ENCODE measurements at places on chromosomes 4 and X.

GRCh38 chrX:124476562-124476961 lies 130.2 kb downstream of the SH2D1A start:
- DNase-seq, result no peak

DNA sequence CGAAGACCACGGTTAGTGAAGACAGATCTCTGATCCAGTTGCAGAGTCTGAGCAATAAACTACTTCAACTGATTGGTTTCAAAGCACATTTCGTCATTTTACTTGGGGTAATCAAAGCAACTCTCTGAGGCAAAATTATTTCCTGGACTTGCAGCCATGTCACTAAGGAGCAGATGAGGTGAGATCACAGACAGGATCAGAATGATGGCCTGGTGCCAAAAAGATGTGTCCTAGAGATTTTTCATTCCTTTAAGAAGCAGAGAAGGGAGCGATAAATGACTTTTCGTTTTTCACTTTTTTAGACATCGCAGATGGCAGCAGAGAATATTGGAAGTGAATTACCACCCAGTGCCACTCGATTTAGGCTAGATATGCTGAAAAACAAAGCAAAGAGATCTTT lies 83.9 kb downstream of the PTTG2 start:
- DNase-seq, result no peak

- DNase-seq, result no peak
These were observed 1040.7 kb downstream of the RAPGEF2 start for GRCh38 chr4:160143574-160143973.

GRCh38 chr4:59629348-59629747 lies 1570.8 kb upstream of the ADGRL3 start:
- DNase-seq, result no peak

DNA sequence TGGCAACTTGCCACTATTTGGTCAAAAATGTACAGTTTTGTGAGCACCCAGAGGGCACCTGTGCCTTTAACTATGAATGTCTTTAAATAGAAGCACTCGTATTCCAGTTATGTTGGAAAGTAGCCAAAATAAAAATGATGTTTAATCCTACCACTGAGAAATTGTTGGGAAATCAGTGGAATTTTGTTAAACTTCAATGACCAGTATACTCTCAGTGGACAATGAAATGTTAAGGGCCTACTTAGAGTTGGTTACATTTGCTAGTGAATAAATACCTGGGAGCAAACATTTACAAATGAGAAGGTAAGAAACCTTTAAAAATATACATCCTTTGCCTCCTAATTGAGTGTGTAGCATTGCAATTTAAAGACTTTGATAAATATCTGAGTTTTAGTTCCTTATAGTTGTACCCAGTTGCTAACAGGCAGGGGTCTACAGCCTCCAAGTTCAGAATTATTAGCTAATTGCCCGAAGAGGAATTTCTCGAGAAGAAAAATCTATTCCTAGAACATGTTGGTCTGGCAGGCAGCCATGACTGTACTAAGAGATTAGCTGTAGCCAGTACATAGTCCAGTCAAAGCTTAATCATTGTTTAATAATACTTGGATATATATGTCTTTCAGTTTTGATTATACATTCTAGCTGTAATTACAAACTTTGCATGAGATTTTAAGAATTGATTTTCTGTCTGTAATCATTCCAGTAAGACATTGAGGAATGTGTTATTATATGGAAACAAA lies 93.2 kb downstream of the IL1RAPL2 start:
- no peak for DNase-seq

- no peak for DNase-seq
These were observed 33.5 kb downstream of the PF4 start for GRCh38 chr4:73948291-73948690.

GRCh38 chr4:39451423-39452023 lies 7.2 kb downstream of the RPL9 start:
- no peak for DNase-seq

- no peak for DNase-seq
These were observed 4.4 kb upstream of the ADH1C start for GRCh38 chr4:99356992-99357391.

DNA sequence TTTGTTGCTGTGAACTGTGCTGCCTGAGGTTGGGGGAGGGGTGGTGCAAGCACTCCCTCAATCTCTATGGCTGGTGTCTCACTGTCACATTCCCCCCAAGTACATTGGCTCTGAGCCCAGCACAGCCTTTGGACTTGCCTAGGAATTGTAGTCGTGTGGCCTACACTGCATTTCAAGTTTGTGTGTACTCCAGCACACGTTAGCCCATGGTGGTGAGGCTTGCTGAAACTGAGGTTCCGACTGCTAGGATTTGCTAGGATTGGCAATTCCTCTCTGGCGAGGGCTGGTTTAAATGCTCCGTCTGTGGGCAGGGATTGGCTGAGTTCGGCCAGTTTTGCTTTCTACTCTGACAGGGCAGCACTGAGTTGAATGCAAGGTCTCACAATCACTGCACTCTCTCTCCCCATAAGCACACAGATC lies 121.7 kb upstream of the CXXC4 start:
- no peak for DNase-seq

DNA sequence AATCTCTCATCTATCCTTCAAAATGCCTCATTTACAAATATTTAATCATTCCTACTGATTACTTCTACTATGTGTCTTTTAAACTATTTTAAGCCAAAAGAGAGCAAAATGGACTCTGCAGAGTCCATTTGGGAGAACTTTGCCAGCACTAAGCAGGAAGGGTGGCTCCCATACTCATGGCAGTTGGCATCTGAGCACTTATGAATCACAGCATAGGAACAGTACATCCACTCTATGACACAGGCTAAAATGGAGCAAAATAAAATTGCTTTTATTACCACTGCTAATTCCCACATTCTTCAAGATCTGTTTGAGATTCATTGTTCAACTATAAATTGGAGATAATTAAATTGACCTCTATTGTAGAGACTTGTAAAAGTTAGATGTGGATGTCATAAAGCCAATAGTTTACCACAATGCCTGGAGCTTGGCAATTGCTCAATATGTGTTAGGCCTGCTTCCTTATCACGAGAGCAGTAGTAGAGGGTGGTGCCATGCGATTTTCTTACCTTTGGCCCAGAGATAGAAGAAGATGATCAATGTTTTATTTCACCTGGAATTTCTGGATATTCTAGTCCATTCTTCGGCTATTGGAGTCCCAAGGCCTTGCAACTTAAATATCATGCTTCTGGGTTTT lies 19.1 kb downstream of the HPGD start:
- no peak for DNase-seq

DNA sequence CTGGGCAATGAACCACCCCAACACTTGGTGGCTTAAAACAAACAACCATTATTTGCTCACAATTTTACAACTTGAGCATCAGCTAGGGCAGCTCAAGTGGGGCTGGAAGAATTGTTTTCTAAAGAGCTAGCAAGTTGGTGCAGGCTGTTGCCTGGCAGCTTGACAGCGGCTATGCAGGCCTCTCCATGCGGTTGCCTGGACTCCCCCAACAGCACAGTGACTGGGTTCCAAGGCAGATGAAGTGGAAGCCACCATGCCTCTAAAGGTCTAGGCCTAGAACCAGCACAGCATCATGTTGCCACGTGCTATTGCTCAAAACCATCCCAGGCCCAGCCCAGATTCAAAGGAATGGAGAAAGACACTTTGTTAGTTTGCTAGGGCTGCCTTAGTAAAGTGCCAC lies 114.8 kb downstream of the BCOR start:
- DNase-seq, result no peak

GRCh38 chrX:23907111-23907497 lies 634 bp downstream of the APOO start:
- DNase-seq, result no peak

- DNase-seq, result no peak
These were observed 171.2 kb downstream of the TMA16 start for GRCh38 chr4:163665521-163666331.

DNA sequence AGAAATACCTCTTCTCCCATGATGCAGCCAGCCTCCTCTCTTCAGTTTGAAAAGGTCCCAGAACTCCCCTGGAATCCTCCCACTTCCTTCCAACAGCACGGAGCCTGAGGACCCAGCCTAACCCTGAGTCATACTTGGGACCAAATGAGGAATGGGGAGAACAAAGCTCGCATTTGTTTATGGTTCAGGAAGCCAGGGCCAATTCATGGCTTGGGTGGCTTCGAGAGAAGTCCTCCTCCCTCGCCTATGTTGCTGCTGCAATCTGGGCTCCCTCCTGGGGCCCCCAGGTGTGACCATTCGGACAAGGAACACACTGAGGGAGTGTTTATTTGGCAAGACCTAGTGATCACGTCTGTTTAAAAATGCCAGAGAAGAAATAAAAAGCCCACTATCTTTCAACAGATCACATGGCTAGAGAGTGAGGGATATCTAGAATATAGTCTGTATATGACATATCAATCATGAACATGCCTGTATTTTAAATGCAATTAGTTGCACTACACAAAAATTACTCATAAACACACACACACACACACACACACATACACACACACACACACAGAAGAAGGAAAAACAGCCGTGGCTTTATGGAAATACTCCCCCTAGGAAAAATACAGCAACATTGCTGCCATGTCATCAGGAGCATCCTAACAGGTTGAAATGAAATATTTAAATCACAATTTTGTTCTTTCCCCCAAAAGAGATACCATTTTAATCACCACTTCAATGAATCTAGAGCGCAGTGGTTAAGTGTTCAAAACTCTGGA lies 155.7 kb upstream of the MAP3K15 start:
- DNase-seq, result peak; percentile 41

DNA sequence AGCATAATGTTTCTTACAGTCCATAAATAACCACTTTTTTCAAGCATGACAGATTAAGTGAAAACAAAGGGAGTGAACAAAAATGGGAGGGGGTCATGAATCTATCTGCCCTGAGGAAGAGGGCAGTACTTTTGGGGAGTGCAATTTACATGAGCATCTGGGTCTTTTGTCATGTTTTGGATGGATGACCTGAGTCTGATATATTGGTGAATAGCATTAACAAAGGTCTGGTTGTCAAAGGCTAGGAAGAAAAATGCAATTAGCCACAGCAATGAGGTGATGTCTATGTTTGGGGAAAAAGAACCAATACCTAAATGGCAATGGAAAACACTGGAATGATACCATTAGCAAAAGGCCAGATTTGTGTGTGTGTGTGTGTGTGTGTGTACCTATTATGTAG lies 15.1 kb upstream of the MAD2L1 start:
- no peak for DNase-seq

DNA sequence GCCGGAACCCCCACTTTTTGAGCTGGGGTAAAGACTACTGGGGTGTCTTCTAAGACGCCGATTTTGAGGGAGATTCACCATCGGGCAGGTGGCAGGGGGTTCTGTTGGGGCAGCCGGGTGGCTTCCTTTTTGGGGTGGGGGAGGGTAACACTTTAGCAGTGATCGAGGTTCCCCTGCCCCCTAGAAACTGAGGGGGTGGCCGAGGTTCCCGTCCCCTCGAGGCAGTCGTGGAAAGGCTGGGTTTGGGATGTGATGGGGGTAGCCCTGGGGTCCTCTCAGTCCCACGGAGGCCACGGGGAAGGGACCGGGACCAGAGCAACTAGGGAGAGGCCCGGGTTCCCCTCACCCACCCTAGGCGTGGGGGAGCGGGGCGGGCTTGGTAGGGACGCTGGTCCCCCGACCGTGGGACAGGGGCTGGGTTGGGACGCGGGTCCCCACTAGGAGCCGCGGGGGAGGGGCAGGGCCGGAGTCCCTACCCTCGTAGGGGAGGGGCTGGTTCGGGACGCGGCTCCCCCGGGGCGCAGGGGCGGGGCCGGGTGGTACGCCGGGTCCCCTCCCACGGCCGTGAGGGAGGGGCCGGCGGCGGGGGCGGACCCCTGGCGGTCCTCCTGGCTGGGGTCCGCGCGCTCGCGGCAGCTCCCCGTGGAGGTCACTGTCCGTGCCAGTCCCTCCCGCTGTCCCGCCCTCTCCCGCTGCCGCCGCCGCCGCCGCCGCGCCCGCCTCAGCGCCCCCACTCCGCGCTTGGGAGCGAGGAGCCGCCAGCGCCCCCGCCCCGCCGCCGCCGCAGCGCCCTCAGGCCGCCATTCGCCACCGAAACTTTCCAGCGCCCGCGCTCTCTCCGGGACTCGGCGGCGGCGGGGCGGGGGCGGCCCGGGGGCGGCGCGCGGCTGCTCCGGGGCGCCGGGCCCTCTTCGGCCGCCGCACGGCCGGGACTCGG lies at the start of gene TBL1X:
TBL1X (plus strand) TSS at position 624 of the 937 bp plus-strand sequence. CDS start 188,529 bp downstream, outside the sequence.
- DNase-seq, result peak; percentile 28

GRCh38 chr4:145984563-145984962 lies 45.9 kb upstream of the ZNF827 start:
- no peak for DNase-seq

GRCh38 chrX:129779747-129780146 lies at the start of gene SASH3:
Gene SASH3, plus strand, starts transcription at chrX:129779949. Its CDS starts 149 bp downstream, at chrX:129780098.
- no peak for DNase-seq

DNA sequence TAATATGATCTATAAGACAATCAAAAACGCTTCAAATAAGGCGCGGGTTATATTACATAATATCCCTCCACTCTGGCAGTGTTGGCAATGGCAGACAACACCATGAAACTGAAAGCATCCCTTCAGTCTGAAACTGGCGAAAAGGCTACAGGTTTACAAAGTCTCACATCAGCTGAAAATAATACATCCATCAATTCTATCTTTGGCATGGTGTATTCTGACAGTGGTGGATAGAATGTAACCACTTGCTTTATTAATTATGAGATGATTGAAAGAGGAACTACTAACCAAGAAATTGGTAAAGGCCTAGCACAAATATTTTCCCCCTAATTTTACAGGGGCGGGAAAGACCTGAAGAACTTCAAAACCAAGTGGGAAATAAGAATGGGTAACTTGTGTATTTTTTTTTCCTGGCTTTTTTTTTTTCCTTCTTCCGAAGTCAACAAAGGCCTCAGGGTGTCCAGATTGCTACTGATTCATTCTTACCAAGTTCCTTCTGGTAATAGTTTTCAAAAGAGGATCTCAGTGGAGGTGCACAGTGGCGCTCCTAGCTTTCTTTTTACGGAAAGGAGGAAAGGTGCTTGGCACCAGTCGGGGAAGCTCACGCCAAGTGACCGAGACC lies 728 bp downstream of the UBA6 start:
- no peak for DNase-seq

DNA sequence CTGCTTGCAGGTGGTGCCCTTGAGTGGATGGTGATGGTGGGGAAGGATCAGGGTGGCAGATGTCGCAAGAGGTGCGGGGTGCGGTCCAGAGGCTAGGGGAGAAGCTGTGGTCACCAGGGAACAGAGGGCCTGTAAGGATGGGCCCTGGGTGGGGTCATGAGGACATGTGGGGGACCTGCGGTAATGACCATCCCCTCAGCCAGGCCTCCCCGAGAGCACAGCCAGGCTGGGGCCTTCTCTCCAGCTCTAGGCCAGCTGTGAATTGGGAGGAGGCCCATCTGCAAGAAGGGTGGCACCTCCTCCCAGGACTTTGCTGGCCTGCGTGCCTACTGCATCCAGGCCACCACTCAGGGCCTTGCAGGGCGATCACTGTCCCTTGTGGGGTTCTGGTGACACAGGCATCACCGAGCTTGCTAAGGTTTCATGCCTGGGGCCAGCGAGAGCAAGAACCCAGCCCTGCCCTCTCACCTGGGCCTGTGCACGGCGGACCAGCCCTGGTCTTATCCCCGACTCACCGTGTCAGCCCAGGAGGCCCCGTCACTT lies 34.1 kb upstream of the MXD4 start:
- no peak for DNase-seq

- no peak for DNase-seq
These were observed 781.9 kb upstream of the GALNTL6 start for GRCh38 chr4:171031338-171031737.

GRCh38 chr4:138190452-138190858 lies 51.7 kb downstream of the SLC7A11 start:
- no peak for DNase-seq

GRCh38 chrX:40864972-40865371 lies 129.6 kb upstream of the MED14 start:
- DNase-seq, result no peak

- no peak for DNase-seq
These were observed 188.2 kb downstream of the MAML3 start for GRCh38 chr4:139965789-139966188.

- no peak for DNase-seq
These were observed 19.7 kb upstream of the FHIP1A start for GRCh38 chr4:151389311-151389710.
